ENCODE measurements at places on chromosomes 2 and 18.

GRCh38 chr2:23563151-23563550, 178.2 kb downstream of the KLHL29 start:
- DNase-seq = no peak

GRCh38 chr18:7234091-7234490, 3.2 kb downstream of the LRRC30 start:
- no peak for DNase-seq

DNA sequence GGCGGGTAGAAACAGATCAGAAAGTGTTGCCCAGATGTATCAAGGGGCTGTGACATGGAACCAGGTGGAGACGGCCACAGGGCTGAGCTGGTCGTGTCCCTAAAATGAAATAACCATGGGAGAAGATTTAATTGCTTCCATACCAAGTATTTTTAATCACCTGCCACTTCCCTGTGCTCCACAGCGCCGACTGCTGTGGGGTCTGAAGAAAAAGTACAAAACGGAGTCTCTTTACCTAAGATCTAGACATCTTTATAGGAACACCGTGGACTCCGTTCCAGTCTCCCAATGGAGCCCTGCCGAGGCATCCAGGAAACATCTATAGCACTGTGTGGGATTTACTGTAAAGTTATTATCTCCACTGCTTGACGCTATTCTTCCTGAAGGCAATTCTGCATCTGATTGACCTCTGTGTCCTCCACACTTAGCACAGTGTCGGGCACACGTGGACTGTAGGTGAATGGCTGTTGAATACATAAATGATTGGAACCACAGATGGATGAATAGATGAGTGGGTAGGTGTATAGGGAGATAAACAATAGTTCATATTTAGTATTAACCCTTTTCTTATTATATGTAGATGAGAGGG, 21.6 kb upstream of the GYPC start:
- no peak for DNase-seq

- no peak for DNase-seq
These were observed 247.8 kb upstream of the HDAC4 start for GRCh38 chr2:239648607-239649006.

- no peak for DNase-seq
These were observed 3.9 kb downstream of the HEATR5B start for GRCh38 chr2:37080266-37080665.

DNA sequence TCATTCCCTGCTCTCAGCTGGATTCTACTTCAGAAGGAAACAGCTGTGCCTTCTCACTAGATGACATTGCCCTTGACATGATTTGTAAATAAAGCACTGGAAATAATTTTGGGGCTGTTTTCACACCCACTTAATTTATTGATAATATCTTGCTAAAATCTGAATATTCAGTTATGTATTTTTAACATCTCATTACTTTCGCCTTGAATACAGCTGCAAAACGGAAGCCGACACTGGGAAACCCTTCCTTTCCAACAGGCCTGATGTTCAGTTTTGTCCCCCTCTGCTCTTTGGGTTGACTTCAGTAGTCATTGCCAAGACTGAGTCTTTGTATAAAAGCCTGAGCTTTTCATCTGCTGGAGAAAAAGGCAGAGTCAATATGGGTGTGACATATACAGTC, 82.7 kb downstream of the DOCK10 start:
- no peak for DNase-seq

GRCh38 chr2:232022718-232023117, 61.2 kb downstream of the DIS3L2 start:
- DNase-seq = no peak

DNA sequence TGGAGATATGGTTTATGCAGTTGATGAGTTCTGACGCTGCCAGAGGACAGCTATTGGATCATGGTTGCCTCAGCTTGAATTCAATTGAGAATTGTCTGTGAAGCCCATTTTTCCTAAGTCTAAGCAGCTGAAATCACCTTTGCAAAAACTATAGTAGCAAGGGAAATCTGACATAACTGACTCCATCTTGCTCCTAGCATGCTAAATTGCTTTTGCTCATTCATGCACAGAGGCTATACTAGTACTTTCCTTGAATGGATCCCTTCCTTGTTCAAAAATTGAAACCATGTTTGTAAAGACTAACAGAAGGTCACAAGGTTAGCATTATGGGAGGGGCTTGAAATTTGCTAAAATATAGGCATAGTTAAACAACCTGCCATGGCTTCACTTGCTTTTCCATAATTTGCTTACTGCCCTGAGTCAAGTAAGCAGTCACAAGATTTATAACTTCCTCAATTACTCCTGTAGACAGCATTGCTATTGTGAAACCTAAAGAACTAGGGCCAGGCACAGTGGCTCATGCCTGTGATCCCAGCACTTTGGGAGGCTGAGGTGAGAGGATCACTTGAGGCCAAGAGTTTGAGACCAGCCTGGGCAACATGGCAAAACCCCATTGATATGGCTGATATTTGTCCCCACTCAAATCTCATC, 41.2 kb downstream of the CHRNA1 start:
- no peak for DNase-seq

- peak; percentile 15 for DNase-seq
These were observed 944 bp downstream of the RAB3GAP1 start for GRCh38 chr2:135052997-135053474.

GRCh38 chr2:221377066-221377465, 195.0 kb downstream of the EPHA4 start:
- DNase-seq = no peak

GRCh38 chr2:148829618-148830017, 45.4 kb upstream of the KIF5C start:
- no peak for DNase-seq

- DNase-seq = no peak
These were observed 693.2 kb upstream of the SLC8A1 start for GRCh38 chr2:41145066-41145465.

GRCh38 chr2:95024371-95024770, 1.1 kb upstream of the MAL start:
- DNase-seq = no peak

- DNase-seq = no peak
These were observed 278.1 kb downstream of the LRATD1 start for GRCh38 chr2:14910654-14911053.

- DNase-seq = no peak
These were observed 195.7 kb downstream of the PIEZO2 start for GRCh38 chr18:10953672-10954071.

DNA sequence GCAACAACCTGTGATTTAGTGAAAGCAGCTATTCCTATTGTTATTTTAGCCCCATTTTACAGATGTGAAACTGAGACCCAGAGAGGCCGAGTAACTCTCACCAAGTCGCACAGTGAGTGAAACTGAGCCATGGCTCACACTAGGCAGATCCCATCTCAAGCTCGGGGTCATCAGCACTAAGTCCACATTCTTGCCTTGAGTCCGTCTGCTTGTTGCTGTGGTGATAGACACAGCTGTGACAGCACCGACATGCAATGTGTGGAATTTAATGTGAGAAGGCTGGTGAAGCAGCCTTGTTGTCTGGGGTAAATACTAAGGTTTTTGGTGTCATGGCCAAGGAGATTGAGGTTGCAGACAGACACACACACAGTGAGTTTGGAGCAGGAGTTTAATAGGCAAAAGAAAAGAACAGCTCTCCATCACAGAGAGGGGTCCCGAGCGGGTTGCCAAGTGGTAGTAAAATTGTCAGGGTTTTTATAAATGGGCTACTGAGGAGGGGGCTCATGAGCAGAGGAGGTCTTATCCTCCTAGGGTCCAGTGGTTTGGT, 40.2 kb upstream of the GMCL1 start:
- DNase-seq = no peak

GRCh38 chr2:6945087-6945813, 28.0 kb downstream of the RNF144A start:
- DNase-seq = no peak

- DNase-seq = no peak
These were observed 49.9 kb downstream of the MTCL1 start for GRCh38 chr18:8754995-8755960.

DNA sequence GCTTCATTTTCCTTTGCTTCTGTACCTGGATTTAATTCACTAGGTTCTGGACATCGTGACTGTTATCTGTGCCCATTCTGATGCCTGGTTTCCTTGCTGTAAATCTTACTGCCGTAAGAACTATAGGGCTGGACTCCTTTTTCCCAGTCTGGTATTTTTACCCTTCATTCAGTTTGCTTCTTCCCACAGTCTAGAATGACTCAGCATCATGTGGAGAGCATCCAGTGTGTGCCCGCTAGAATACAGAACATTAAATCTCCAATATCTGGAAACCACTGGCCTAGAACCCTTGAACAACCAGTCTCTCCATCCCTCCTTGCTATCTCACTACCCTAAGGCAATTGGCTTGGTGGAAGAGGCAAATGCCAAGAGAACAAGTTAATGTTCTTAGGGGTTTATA, 1075.4 kb upstream of the ZEB2 start:
- no peak for DNase-seq

DNA sequence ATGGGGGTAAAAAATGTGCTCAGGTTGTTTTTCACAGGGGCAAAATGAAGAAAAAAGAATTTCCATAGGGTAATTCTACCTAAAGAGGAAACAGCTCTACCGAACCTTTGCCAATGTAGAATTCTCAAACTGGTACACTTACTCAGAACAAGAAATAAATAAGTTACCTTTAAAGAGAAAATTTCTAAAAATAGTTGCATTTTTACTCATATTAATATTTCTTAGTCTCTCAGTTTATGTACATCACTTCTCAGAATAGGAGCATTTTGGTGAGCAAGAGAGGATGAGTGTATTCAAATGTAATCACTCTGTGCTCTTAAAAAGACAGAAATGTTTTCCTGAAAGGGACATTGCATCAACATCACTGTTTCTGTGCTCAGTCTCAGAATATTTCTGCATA, 574.7 kb upstream of the SLC8A1 start:
- no peak for DNase-seq

DNA sequence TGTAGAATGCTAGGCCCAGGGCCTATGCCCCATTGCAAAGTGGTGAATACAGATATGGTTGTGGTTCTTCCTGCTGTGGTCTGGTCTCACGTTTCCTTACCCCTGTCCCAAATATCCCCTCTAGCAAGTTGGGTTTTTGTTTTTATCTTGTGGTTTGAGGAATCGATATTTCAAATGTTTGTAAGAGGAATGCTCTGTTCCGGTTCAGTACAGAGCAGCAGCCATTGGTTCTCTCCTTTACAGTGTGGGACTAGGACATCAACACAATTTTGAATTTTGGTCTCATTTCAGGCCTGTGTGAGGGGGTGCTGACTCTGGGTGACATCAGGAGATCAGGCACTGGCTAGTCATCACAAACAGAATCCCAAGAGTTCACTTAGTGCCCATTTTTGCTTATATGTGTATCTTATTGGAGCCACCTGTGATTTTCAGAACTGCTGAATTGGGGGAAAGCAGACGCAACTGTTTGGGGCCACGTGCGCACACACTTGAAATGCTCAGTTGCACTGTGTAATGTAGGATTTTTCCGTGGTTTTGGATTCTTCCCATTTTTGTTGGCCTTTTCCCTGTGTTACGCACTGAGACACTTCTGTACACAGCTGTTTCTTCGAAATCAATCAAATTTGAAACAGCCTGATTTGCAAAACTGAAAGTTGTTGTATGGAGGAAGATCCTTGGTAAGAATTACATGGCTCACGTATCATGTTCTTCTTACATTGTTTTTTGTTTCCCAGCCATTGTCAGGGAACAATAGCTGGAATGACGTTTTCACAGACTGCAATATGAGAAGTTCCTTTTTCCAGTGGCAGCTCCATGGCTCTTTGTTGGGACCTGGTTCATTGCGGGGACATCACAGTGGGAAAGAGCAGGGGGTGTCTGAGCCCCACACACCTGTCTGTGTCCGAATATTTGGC, 8.6 kb downstream of the SH3BP4 start:
- DNase-seq = no peak

DNA sequence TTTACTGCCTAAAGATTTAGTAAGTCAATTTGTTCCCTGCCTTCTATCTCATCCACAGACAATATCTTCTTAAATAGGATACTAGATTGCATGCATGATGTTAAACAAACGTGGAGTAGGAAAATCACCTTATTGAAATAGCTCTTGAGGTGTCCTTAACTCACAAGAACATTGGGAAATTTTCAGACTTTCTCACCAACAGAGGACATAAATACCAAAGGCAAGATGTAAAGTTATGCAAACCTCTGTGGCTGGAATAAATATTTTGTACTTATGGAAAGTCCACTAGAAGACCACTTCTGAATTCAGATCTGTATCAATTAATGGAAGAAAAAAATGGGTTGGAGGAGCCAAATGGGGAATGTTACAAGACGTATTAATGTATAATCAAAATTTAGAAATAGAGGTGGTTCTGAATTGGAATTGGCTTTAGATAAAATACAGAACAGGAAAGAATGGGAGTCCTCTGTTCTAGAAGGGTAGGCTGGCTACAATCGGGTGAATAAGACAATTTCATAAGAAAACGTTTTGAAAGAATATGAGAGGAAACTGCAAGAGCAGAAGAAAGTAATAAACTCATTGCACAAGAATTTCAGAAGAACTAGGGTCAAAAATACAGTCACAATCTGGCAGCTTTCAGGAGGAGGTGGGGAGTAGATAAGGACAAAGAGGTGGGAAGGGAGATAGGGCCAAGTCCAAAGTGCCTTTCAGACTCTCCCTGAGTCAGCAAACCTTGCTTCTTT, 69.3 kb upstream of the FN1 start:
- no peak for DNase-seq

DNA sequence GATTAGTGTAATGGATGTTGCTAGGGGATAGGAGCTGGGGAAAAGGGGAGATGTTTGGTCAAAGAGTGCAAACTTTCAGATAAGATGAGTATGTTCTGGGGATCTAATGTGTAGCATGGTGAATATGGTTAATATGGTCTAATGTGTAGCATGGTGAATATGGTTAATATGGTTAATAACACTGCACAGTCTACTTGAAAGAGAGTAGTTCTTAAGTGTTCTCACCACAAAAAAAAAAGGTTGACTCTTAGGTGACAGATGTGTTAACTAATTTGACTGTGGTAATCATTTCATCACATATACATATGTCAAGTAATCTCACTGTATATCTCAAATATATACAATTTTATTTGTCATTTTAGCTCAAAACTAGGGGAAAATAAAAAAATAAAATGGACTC, 121.3 kb upstream of the CD226 start:
- no peak for DNase-seq

DNA sequence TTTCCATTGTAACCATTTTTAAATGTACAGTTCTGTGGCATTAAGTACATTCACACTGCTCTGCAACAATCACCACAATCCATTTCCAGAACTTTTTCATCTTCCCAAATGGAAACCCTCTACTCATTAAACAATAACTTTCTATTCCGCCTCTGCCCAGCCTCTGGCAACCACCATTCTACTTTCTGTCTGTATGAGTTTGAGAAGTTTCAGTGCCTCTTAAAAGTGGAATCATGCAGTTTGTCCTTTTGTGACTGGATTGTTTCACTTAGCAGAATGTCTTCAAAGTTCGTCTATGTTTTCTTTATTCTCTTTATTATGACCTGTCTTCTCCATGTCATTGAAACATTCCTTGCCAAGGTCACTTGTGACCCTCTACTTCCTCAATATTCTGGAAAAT, 22.0 kb upstream of the PELI1 start:
- no peak for DNase-seq

- no peak for DNase-seq
These were observed 37.0 kb downstream of the CD8B2 start for GRCh38 chr2:106523976-106524665.
